ENCODE measurements at places on chromosomes 1 and 21.
A peak's percentile ranks its signal among the peaks of the same experiment; 100 is the strongest.

GRCh38 chr1:57079454-57080157 is 113.8 kb upstream of the C8B start:
- no peak for DNase-seq

DNA sequence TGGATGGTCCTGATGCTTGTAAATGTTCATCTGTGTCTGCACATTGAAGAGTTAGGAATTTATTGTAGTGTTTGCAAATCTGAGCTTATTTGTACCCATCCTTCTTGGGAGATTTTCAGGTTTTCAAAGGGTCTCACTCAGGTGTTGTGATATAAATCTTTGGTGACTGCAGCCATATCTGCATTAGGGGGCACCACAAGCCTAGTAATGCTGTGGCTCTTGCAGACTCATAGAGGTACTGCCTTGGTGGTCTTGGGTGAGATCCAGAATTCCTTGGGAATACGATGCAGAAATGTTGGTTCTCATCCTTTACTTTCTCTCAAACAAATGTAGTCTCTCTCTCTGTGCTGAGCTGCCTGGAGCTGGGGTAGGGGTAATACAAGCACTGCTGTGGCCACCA is 405.9 kb downstream of the TTLL7 start:
- DNase-seq = no peak

DNA sequence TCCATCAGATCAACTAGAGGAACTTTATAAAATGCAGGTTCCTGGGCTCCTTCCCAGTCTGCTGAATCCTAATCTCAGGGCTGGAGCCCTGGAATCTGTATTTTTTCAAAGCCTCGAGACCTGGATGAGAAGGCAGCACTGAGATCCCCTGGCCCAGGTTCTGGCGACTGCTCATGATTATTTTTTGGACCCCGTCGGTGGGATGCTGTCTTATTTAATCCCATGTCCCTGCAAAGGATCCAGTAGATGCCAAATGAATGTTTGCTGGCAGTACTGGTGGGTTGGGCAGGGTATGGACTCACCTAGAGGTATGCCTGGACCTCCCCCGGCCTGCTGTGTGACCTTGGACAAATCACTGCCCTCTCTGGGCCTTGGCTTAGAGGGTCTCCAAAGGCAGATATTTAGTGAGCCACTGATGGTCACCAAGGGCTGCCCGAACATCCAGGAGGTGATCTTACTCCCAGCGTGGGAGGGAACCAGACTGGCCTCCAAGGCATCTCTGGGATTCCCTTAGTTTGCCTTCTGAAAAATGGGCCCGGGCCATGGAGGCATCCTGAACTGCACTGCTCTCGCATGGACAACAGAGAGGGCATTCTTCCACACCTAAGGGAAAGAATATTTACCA is 91.6 kb upstream of the RUNX3 start:
- no peak for DNase-seq

GRCh38 chr1:68963353-68963752 is 466.5 kb upstream of the DEPDC1 start:
- no peak for DNase-seq

DNA sequence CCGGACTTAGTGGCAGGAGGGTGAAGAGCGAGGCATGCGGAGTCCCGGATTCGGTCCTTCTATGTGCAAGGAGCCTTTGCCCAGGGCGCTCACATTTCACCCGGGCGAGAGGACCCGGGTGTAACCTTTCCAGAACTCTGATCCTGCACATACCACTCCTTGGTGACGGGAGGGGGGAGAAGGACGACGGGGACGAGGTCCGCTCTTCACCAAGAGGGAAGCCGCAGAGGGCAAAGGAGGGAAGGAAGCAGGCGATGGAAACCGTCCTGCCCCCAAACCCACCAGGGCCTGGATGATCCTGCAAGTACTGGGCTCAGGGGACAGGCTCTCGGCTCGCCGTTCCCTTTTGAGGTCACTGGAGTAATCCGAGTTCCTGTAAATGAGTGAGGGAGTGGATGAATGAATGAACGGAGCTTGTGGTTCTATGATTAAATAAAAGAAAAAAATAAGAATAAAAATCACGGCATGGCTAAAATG is 993 bp downstream of the SYPL2 start:
- no peak for DNase-seq

DNA sequence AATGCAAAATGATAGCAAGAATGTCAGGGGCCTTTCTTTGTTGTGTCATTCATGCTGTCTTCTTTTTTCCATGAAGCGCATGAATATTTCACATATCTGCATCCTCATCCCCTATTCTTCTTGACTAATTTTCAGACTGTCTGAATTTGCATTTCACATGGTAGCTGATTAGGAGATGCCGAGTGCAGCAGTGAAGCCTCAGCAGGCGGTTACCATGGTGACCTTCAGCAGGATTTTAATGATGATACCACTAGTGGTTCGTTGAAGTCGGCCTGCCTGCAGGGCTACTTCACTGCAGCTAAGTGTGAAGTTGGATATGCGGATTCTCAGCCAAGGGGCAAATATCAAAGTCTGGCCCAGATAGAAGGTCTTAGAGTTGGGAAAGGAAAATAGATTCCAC is 141.8 kb downstream of the NEK7 start:
- no peak for DNase-seq

DNA sequence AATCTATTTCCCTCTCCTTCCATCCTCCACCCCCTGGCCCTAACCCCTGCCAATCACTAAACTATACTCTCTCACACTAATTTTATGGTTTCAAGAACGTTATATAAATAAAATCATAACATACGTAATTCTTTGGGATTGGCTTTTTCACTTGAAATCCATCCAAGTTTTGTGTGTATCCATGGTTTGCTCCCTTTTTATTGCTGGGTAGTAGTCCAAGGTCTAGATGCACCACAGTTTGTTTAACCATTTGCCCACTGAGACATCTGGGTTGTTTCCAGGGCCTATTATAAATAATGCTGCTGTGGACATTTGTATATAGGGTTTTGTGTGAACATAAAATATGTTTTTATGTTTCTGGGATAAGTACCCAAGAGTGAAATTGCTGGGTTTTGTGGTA is 61.4 kb downstream of the TEX35 start:
- no peak for DNase-seq

- no peak for DNase-seq
Measured at GRCh38 chr21:41601573-41602368, 93.8 kb upstream of the TMPRSS2 start.

GRCh38 chr21:29155118-29155932 is 24.9 kb downstream of the MAP3K7CL start:
- no peak for DNase-seq

DNA sequence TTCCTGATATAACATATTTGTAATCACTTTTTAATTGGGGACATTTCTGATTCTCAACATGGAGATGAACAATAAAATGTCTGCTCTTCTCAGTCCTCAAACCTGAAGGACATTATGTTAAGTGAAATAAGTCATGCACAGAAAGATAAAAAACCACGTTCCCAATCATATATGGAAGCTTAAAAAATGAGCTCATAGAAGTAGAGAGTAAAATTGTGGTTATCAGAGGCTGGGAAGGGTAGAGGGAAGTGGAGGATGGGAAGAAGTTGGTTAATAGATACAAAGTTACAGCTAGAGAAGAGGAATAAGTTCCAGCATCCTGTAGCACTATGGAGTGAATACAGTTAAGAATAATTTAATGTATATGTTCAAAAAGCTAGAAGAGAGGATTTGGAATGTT is 1.5 kb upstream of the CD48 start:
- DNase-seq = no peak

DNA sequence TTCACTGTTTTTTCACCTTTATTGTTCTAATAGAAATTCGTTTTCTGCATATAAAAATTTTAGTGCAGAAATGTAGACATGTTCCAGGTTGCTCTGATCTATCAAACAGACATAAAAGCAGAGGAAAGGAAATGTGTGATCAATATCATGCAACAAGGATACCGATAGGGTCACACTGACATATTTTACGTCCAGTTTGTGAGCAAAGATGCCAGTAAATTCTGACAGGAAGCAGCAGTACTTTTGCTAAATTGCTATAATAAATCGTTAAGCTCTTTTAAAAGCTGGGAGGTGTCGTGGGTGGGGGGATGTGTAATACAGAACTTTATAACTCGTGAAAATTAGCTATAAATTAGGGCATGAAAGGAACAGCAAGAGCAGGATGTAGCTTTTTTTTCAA is 955.2 kb downstream of the BRINP3 start:
- no peak for DNase-seq

- no peak for DNase-seq
Measured at GRCh38 chr1:113226148-113226547, 153.2 kb downstream of the LRIG2 start.

GRCh38 chr1:68051475-68051874 is 1.0 kb upstream of the DIRAS3 start:
- DNase-seq = no peak

- DNase-seq = peak; percentile 32
Measured at GRCh38 chr1:101005183-101005582, 20.4 kb downstream of the DPH5 start.

DNA sequence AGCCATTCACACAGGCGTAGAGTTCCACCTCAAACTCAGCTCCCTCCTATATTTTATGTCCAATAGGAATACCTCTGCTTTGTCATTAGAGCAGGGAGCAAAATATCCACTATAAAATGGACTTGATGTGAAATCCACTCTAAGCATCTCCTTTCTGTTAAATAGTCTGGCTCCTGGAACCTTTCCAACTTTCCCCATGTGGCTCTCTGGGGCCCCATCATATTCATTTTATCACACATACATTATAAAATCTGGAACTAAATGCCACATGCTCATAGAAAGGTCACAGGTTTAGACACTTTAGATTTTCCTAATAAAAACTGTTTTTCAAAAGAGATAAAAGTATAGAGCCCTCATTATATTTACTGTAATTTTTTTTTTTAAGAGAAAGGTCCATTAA is 82.1 kb downstream of the PTPN14 start:
- no peak for DNase-seq

DNA sequence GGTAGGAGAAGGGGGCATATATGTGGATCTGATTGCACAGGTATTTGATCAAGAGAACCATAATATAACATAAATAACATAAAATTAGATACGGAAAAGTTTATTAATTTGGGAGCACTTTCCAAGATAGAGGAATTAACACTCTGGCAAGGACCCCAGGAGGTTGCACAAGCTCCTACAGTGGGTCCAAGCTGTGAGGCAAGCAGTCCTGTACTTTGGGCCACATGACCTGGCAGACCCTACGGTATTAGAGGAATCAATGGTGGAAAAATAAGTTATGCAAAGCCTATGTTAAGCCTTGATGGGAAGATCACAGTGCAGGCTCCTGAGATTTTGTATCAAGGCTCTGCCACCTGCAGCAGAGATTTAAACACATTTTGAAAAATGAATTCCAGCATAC is 220.1 kb downstream of the COL24A1 start:
- no peak for DNase-seq
